MV-4-11 (cell line): ENCODE measurements at places on chromosomes 1 and 21.
A peak's percentile ranks its signal among the peaks of the same experiment; 100 is the strongest.

DNA sequence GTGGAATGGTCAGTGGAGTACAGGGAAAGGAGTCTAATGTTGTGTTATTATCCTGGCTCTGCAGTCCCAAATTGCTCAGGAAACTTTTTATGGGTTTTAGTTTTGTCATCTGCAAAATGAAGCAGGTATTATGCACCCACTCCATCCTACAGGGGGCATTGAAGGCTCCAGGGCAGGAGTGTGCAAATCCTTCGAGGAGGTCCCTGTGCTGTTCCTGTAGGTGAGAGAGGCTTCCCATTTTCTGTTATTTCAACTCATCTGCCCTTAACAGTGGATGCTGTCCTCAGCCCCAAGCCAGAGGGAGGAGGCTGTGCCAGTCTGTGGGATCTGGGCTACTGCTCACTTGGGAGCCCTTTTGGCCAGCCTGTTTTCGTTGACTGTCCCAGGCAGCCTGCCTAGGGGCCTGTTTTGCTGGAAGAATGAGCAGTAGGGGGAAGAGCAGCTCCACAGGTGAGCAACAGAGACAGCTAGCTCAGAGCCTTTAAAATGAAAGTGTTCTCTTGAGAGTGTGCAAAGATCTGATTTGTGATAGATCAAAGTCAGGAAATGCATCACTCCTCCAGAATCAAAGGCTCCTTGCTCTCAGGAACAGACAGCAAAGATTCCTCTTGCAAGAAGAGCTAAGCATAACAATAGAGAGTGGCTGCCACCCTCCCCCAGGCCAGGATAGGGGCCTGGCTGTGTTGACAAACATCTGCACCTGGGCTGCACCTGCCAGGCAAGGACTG is 317.6 kb upstream of the PROX1 start:
- no peak for DNase-seq

DNA sequence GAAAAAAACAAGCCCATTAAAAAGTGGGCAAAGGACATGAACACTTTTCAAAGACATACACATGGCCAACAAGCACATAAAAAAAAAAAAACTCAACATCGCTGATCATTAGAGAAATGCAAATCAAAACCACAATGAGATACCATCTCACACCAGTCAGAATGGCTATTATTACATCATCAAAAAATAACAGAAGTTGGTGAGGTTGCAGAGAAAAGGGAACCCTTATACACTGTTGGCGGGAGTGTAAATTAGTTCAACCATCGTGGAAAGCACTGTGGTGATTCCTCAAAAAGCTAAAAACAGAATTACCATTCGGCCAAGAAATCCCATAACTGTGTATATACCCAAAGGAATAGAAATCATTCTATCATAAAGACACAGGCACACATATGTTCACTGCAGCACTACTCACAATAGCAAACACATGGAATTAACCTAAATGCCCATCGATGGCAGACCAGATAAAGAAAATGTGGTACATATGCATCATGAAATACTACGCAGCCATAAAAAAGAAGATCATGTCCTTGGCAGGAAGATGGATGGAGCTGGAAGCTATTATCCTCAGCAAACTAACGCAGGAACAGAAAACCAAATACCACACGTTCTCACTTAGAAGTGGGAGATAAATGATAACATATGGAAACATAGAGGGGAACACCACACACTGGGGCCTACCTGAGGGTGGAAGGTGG is 70.1 kb downstream of the INTS7 start:
- DNase-seq = peak; percentile 63

GRCh38 chr1:185693654-185694053 is 40.5 kb upstream of the HMCN1 start:
- DNase-seq = no peak

DNA sequence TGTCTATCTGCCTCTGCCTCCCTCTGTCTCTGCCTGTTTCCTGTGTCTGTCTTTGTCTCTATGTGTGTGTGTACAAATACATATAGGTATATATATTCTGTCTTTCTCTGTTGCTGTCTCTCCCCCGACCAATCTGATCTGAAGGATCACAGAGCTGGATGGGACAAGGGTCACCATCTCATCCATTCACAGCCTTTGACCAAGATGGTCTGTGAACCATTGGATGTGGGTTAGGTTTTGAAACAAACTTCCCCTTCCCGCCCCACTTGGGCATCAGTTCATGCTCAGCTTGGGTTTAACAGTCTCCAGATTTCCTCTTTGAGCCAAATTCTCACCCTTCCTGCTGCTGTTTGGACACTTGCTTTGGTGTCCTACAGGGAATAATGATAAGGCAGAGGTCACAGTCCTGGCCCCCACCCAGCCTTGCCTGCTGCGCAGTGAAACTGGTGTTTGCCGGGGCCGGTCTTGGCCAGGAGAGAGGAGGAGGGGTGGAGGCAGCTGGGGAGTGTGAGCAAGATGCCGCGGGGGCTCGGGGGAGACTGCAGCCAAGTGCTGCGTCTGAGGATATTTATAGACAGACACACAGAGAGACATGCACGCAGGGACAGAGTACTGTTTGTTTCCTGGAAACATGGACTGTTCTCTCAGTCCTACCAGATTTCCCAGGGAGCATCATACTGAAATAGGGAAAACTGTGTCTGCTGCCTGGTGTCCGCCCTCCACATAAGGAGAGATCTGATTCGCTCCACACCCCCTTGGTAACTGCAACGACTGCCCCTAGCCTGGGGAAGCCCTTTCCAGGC is 27.0 kb upstream of the BTG2 start:
- peak; percentile 72 for DNase-seq

- no peak for DNase-seq
Measured at GRCh38 chr1:147740391-147740790, 20.0 kb downstream of the GJA5 start.

GRCh38 chr1:152191260-152191659 is 32.2 kb upstream of the RPTN start:
- no peak for DNase-seq

DNA sequence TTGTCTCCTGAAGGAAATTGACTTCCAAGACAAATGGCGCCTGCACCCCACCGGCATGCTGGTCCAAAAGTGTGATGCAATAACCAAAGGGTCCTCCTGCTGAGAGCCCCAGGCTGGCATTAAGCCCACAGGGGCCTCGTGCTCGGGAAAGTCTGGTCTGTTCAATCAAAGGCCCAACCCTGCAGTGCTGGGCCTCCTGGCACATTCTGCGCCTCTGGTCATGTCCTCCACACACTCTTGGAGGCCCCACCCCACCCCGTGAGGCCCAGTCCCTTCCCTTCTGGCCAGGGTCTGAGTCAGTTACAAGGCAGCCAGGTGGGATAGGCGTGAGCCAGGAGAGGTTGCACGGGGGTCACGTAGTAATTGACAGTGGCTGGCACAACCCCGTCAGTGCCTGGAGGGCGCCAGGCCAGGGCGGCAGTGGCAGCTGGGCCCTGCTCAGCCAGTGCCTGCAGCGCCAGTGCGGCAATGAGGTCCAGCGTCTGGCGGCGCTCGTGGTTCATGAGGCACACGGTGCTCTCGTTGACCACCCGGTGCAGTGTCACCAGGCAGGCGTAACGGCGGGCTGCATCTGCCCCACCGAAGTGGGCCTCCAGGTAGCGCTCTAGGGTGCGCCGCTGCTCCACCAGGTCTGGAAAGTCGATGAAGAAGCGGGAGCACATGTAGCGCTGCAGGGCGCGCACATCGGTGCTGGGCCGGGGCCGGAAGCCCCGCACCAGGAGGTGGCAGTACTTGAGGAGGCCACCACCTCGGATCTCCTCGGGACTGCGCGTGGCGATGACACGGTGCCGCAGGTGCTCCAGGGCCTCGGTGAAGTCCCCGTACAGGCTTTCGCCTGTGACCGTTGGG is 6.8 kb downstream of the TENT5B start:
- DNase-seq = no peak

DNA sequence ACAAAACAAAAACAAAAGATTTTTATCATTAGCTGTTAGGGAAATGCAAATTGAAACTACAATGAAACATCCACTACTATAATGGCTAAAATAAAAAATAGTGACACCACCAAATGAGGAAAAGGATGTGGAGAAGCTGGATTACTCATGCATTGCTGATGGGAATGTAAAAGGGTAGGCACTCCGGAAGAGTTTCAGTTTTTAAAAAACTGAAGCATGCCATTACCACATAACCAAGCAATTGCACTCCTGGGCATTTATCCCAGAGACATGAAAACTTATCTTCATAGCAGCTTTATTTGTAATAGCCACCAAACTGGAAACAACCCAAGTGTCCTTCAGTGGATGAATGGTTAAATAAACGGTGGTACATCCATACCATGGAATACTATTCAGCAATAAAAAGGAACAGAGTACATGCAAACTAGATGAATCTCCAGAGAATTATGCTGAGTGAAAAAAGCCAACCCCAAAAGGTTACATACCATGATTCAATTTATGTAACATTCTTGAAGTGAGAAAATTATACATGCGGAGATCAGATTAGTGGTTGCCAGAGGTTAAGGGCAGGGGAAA is 14.5 kb upstream of the CFAP298 start:
- DNase-seq = no peak

DNA sequence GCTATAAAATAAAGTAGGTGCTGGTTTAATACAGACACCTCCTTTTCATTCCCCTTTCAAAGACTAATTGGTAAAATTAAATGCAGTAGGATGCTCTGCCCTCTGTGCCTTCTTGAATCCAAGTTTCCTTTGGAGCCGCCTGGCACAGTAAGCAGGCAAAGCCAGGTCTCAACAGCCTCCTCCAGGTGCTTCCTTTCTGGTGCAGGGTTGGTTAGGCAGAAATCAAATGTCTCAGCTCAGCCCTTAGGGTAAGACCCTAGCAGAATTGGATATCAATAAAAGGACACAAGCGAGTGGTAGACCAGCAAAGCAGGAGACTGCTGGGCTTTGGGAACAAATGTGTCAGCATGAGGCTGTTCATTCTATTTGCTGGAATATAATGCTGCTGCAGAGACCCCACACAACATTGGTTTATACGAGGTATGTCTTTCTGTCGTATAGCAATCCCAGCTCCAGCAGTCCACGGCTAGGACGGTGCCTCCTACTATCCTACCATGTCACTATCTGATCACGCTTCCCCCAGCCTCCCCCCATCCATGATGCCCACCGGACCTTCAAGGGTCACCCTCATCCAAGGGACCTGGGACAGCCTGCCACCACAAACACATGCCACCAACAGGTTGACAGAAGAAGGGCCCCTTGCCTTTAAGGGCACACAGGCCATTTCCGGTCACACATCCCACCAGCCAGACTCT is 58.4 kb downstream of the CAPN2 start:
- DNase-seq = no peak

DNA sequence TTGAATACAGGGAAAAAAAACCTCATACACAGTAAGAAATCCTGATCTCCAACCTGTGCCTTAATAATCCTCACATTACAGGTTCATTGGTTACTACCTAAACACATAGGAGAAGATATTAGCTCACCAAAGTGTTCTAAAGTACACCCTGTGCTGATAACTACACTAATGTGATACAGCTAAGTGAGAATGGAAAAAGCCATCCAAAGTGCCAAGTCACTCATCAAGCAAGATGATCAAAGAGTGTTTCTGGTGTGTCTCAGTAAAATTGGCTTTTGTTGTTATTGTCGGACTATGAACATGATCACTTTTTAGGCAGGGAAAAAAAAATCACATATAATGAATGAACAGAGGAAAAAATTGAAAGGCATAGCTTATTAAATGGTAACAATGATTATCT is 31.4 kb downstream of the EPS15 start:
- no peak for DNase-seq

- DNase-seq = no peak
Measured at GRCh38 chr1:188496506-188496905, 1667.8 kb downstream of the PLA2G4A start.

DNA sequence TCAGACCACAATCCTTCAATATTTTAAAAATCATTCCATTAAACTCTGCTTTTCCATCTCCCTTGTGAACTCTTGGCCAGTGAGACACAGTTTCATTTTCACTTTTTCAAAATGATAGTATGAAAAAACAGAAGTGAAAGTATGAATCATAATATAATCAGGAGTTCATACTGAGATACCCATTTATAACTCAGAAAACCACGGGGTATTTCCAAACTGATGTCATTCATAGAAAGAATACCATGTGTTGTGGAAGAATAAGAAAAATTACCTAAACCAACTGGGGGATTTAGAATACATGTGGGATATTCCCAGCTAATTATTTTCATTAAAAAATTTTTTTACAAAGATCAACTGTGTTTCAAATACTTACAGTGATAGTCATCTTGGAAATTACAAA is 149.9 kb downstream of the MRPL39 start:
- peak; percentile 95 for DNase-seq

DNA sequence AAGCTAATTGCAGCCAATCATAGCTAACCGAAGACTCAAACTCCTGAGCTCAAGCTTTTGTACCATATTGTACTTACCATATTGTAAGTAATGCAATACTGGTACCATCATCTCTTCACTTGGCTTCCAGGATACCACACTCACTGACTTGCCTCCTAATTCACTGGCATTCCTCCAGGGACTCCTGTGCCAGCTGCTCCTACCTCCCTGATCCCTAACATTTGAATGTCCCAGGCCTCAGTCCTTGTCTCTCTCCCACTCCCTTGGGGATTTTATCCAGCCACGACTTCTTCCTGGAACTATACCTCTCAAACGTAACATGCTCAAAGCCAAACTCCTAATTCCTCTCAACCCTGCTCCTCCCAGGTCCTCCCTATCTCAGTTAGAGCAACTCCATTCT is 33.8 kb downstream of the USP48 start:
- no peak for DNase-seq

DNA sequence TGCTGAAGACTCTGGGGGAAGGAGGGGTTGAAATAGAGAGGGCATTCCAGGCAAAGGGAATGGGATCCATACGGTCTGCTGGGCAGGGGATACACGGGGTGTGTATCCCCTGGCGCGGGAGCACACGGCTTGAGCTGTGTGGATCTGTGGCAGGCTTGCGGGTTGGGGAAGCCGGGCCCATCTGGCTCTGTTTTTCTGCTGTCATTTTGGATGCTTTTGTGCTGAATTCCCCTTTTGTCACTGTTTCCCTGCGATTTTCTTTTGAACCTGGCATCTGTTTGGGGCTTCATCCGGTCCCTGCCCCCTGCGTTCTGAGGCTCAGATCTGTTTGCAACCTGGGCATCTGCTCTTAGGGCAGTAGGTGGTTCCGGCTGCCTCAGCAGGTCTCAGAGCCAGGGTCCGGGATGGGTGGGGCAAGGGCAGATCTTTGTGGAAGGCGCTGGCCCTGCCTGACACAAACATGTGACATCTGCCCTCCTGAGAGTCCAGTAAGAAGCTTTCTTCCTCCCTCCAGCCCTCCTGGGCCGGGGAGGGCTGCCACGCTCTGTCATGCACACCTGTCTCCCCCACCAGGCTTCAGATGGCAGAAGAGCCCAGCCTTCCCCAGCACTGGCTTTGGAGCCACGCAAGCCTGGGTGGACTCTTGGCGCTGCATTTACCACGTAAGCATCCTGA is 84.0 kb downstream of the IGSF21 start:
- no peak for DNase-seq

GRCh38 chr21:37241426-37241825 is 25.7 kb downstream of the VPS26C start:
- no peak for DNase-seq
